Activated CD4-positive, CD25-positive, alpha-beta regulatory T cell treated with anti-CD3 and anti-CD28 coated beads, Interleukin-2, amount 50 U/mL, for 72 hours (primary cell): ENCODE measurements at places on chromosomes 2 and 18.

DNA sequence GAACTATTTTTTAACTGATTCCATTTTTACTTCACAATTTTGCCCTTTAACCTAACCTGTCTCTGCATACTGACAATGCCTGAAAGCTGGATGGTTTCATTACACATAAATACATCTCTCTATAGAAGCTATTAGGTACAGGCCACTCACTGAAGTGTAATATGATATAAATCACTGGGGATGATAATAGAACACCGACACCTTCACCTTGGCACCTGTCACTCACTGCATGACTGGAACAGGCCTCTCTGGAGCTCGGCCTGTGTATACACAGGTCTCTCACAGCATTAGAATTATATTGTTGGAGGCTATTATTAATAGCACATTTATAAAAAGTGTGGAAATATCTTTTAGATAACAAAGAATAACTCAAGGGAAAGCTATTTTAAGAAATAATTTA, 138.2 kb downstream of the TMEM131 start:
- no peak for DNase-seq

DNA sequence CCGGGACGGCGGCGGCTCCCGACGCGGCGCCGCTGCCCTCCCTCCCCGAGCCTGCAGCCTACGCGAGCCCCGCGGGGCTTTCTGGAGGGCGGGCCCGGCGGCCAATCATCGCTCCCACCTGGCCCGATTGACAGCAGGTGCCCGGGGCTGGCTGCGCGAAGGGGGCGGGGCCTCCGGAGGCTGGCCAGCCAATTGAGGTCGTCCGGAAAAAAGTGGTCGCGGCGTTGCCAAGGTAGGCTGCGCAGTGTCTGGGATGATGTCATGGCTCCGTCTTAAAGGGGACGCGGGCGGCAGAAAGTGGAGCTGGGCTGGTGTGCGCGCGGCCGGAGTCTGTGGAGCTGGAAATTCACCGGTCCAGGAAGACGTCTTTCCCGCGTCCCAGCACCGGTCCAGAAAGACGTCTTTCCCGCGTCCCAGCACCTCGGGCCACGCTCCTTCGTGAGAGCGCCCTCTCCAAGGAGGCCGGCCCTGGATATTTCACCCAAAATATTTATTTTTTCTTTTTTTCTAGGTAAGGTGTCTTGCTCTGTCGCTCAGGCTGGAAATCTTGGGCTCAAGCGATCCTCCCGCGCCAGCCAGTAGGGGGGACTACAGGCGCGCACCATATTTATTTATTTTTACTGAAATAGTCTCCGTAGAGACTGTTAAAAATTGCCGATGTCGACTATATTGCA, at the start of gene ACTR1B:
TSS of gene ACTR1B (minus strand) at position 83 of the 674 bp plus-strand sequence. CDS start 154 bp downstream, outside the sequence.
- DNase-seq = peak; percentile 96

DNA sequence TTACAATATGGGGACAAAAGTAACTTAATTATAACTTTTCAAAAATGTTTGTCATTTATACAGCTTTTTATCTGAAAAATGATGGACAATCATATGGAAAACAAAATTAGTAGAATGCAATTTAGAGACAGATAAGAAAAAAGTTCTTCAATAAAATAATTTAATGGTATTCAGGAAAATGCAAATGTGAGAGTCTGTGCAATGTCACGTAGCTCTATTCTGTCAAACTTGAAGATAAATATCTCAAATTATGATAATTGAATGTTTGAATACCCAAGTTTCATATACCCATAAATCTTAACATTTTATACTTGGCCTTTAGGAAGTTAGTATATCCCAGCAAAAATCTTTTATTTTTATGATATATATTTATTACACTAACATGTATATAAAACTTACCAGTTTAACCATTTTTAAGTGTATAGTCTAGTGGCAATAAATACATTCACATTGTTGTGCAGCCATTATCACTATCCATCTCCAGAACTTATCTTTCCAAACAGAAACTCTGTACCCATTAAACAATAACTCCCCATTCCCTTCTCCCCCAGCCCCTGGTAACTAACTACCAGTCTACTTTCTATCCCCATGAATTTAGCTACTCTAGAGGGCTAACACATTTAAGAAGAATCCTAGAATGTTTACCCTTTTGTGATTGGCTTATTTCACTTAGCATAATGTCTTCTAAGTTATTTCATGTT, 311.5 kb downstream of the SOCS6 start:
- DNase-seq = no peak

- no peak for DNase-seq
Measured at GRCh38 chr2:44121899-44122298, 46.8 kb upstream of the PPM1B start.

DNA sequence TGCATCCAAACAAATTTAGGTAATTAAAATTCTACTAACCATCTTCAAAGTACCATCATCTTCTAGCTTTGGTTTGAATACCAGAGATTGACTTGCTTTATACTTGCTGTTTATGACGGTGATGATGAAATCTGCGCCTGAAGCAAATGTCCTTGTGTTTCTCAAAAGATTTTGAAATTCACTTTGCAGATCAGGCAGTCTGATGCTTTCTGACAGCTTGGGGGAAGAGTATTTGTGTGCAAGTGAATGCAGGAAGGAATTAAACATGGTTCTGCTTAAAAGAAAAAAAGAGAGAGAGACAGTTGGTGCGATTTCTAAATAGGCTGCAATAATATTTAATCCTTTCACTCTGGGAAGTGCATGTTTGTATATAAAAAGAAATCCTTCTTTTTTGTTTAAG, 29.6 kb downstream of the CSRNP3 start:
- DNase-seq = no peak

- no peak for DNase-seq
Measured at GRCh38 chr2:54966165-54966832, 84.0 kb downstream of the RTN4 start.

DNA sequence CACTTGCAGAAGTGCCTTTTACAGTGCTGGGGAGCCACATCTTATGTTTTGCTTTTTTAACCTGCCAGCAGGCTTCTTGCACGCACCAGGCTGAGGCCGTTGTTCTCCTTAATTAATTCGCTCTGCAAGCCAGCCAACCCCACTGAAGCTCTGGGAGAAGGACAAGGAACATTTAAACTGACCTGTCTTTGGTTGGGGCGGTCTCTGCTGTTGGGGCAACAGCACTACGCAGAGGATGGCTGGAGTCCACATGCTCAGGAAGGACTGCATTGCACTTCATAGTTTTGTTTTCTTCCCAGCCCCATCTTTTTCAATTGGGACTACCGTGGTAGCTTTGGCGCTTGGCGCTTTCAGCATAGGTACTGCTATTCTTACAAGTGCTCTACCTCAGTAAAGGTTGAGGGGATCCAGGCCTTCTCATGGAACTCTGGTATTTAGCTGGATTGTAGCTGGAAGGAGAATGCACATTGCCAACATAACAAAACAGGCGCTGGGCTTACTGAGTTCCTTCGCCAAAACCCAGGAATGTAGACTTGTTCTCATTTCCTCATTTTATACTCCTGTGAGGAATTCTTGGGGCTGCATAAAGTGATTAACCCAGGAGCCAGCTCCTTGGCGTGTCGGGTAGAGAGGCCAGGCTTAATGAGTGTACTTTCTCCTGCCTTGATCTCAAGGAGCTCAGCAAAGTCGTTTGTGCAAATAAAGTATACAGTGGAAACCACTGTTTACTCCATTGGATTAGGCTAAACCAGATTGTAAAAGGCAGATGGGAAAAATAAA, 146.2 kb downstream of the PRKCE start:
- DNase-seq = no peak

DNA sequence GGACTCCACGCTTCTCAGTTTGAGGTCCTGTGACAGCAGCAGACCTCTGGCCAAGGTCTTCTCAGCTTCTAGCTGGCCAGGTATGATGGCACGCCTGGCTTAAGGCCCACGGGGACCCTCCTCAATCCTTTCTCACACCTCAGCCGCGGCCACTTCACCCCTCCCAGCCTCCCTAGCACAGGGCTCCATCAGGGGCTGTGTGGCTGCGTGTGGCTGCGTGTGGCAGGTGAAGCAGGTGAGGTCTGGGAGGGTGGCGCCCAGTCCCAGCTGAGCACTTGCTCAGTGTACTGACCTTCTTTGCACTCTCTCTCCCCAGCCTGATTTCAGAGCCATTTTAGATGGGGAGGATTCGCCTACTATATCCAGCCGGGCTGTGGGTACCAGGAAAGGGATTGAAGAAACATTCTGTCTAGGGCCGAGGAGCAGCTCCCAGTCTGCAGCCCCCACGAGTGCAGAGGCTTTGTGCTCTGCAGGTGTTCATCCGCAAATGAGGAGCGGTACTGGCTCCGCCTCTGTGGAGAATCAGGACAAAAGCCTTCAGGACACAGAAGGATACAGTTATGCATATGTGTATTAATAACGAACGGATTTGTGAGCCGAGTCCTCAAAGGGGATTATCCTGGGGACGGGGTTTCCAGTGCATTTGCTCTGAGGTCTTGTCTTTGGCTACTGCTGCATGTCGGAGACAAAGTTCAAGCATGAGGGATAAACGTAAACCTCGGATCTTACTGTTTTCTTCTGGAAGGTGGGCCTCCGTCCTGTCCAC, 236.9 kb upstream of the RAB6C start:
- DNase-seq = no peak

GRCh38 chr2:8162552-8162951, 519.3 kb upstream of the ID2 start:
- no peak for DNase-seq

DNA sequence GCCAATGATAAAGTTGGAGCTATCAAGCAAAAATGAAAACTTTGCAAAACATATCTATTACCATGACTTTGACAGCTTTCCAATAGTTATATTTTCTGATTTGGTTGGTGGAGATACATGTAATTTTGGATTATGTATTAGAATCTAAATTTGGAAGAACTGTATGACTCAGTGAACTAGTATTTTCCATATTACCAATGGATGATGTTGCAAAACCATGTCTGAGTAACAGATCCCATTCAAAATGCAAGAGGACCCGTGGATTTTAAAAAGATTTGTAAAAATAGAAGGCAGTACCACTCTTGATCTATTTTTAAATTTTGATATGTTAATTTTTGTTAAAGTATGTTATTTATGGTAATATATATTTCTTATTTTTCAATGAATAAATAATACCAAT, 83.0 kb downstream of the TAF4B start:
- DNase-seq = no peak

DNA sequence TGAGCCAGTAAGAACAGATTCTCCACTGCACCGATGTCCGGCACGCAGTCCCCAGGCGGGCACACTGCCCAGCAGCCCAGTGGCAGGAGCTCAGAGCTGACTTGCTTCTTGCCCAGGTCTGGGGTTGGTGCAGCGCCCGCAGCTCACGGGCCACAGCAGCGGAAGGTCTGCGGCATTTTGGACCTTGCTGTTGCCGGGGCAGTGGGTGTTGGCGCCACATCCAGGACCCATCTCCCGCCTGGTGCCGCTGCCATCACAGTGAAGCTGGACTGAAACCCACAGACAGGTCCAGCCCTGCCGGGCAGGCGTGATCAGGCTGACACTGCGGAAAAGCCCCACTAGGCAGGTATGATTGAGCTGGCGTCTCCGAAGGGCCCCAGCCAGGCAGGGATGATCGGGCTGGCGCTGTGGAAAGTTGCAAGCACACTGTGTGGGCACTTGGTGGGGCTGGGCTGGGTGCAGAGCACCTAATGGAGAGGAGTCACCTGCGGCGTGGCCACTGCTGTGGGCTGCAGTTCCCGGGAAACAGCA, 75.5 kb downstream of the SLC66A2 start:
- DNase-seq = no peak

GRCh38 chr2:168849610-168850009, 40.6 kb downstream of the SPC25 start:
- no peak for DNase-seq

GRCh38 chr2:240921311-240921994, 15.3 kb downstream of the CROCC2 start:
- peak; percentile 21 for DNase-seq

- DNase-seq = no peak
Measured at GRCh38 chr2:236692937-236693336, 123.3 kb downstream of the ACKR3 start.

DNA sequence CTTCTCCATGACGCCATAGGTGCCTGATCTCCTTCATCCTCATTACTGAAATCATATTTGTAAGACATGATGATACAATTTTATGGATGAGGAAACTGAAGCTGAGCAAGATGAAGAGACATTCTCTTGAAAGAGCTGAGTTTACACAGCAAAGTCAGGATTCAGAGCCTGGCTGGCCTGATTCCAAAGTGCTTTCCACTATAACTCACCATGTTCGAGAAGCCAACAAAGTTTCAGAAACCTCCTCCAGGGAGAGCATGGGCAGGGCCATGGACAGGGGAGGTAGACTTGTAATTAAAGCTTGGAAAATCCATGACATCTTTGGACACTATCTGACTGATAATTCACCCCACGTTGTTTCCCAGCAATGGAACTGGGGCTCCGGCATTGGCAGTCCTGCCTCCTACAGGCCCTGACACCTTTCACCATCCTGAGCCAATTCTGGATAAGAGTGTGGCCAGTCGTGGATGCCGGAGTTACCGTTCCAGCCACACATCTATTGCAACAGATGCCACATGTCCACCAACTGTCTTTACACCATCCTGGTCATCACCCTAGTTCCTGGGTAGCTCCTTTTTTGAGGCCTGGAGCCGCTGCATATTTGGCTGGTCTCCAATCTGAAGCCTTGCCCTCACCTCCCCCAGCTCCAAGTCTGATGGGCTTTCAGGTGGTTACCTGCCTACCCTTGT, 85.0 kb upstream of the PPP1CB start:
- no peak for DNase-seq

- no peak for DNase-seq
Measured at GRCh38 chr18:79486356-79487182, 90.8 kb downstream of the NFATC1 start.

DNA sequence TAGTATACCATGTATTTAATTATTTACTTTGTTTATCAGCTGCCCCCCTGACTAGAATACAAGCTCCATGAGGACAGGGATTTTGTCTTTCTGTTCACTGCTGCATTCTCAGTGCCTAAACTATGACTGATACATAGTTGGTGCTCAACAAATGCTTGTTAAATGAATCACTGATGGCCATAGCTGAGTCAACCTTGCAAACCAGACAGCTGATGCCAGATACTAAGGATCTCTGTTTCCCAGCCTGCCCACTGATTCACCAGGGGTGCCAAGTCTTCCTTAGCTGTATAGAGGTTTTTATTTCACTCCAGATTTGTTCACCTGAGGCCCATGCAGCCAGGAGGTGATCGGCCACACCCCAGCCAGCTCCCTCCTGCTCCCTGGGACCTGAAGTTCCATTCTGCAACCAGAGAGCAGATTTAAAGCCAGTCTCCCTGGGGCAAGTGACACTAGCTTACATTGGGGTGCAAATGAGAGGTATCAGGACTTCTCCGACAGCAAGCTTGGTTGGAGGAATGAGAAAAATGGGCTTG, 92.2 kb downstream of the C1QL2 start:
- no peak for DNase-seq

- no peak for DNase-seq
Measured at GRCh38 chr2:235949567-235950472, 218.4 kb downstream of the GBX2 start.
